ENCODE measurements at places on chromosomes 6 and 20. TPM values are rescaled to one million over a fixed set of nuclear protein-coding genes. Genes with fewer than 3 reads are reported as not detected.

The SLC22A23 gene
- 0.54 TPM for total RNA-seq

The SCGN gene
- not detected for total RNA-seq

The TRIM10 gene
- total RNA-seq, result not detected

The THBD gene
- total RNA-seq, result 0.08 TPM

The GSTA2 gene
- not detected for total RNA-seq

The PTCHD4 gene
- total RNA-seq, result not detected

The CENPW gene
- 36.5 TPM for total RNA-seq

The ABHD16B gene
- total RNA-seq, result not detected

The GABBR1 gene
- total RNA-seq, result 5.6 TPM

The C4B gene
- 5.3 TPM for total RNA-seq

The MYCT1 gene
- total RNA-seq, result not detected

The TRMT6 gene
- 47.5 TPM for total RNA-seq

The NAPB gene
- 5.2 TPM for total RNA-seq
